ENCODE measurements at places on chromosomes 1 and 21.

DNA sequence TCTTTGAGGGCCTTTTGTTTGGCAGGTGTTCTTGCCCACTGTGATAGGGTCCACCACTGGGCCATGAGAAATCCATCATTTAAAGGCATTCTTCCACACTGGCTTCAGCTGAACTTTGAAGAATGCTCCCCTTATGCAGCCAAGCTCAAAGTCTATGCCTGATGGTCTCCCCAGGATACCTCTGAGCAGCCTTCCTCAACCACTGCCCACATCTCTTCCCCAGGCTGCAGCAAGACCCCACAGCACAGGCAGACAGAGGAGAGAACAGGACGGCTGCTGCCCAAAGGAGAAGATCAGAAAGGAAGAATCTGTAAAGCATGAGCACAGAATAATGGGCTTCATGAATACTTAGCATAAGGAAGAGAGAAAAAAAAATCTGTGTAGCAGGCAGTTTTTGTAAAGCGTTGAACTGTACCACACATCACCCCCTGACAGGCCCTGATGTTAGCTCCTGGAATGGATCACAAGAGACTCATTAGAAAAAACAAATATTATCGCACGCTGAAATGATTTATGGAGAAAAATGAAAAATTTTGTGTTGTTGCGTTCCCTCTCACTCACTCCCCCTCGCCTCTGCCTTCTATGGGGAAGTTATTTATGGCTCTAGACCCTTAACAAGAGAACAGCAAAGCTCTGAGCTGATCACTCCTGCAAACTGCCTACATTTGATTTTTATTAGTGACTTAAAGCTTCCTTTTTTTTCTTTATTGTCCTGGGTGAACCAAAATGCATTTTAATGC, 134.1 kb downstream of the TMEM53 start:
- peak; percentile 2 for DNase-seq
- no peak overlapping the region for H3K27ac ChIP-seq
- no peak overlapping the region for H3K4me3 ChIP-seq
- H3K27me3 ChIP-seq, result peaks cover 28% of the 10 kb centered on the region
- H3K4me1 ChIP-seq, result no peaks in the 10 kb centered on the region
- H3K36me3 ChIP-seq, result no peaks in the 10 kb centered on the region

- H3K27me3 ChIP-seq, result no peaks in the 10 kb centered on the region
- H3K4me3 ChIP-seq, result no peak overlapping the region
- no peak overlapping the region for H3K27ac ChIP-seq
Measured at GRCh38 chr1:209624558-209625549, 27.4 kb downstream of the LAMB3 start.

DNA sequence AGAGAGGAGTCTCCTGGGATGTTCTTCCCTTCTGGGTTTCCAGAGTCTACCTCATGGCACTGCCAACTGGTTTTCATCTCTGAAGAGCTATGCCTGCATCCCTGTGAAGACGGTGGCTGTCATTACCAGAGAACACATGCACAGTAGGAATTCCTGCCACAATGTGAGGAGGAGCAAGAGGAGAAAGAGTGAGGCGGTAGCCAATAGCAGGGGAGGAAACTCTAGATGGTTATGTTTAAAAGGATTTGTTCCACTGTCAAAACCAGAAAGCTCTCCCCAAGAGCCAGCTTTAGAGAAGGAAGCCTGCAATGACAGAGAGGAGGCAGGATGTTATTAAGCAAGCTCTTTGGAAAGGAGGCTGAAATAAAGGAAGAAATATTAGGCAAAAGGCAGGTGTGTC, 12.3 kb downstream of the LMX1A start:
- H3K4me1 ChIP-seq, result no peaks in the 10 kb centered on the region
- peaks cover 45% of the 10 kb centered on the region for H3K27me3 ChIP-seq
- H3K36me3 ChIP-seq, result no peaks in the 10 kb centered on the region

DNA sequence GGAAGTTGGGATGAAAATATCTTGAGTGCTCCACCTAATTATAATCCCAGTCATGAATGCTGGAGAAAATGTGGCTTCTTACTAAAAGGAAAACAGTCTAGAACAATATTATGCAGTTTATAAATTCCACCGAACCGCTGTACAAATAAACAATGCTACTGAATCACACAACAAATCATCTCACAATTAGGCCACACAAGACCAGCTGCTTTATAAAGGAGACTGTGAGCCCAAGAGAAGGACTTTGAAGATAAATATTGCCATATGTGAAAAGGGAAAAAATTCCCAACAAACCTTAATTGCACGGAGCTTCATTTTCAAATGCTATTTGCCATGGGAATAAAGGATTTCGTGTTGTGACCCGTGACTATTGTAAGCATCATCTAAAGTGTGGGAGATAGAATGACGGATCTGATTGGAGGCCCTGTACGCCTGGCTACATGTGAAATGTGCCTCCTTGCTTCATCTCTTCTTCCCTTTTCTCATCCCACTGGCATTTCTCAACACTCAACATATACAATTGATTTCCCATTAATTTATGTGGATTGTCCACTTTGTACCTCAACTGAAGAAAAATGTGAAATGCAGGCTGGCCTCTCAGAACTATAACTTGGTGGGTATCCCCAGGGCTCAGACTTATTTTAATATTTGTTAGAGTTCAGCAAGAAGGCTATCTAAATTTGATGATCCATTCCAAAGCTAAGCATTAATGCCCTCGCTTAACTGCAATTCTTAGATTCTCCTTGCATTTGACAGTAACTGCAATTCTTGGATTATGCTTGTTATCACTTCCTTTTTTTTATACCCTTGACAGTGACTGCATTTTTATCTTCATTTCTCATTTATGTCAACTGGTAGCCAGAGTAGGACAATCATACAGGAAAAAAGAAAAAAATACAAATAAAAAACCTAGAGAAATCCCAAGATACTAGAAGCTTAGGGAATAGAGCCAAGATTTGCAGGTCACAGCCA, 122.3 kb downstream of the TGFB2 start:
- no peaks in the 10 kb centered on the region for H3K36me3 ChIP-seq
- no peaks in the 10 kb centered on the region for H3K27me3 ChIP-seq
- no peak for DNase-seq
- peaks cover 15% of the 10 kb centered on the region for H3K4me1 ChIP-seq

DNA sequence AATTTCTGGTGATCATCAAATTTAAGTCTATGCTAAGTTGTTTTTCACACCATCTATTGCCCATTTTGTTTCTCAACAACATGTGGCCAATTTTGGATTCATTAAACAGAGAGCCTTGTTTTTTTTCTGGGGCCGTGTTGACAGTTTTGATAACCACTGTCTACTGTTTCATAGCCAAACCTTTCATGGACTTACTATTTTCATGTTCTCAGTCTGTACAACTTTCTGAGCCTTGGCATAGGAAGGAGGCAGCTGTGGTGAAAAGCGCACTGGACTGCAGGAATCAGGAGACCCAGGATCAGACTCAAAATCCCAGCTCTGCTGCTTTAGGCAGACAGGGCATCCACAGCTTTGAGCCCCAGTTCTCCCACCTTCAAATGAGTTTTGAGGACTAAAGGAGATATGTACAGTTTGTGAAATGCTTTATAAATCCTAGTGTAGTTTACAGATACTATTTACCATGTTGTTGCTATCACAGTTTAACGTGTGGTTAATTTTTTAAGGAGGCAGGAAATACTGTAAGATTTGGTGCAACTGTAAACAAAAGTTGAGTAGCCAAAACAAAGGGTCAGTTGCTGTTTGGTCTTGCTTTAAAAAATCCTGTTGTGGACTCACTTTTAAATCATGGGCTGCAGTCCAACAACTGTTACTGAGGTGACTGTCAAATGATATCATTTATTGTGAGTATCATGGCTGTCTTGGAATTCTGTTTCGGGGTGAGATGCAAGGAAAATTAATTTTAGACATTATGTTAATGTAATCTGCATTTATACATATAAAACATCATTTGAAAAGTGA, 2.9 kb downstream of the MACO1 start:
- H3K4me3 ChIP-seq, result no peak overlapping the region
- no peak for DNase-seq
- peaks cover 52% of the 10 kb centered on the region for H3K4me1 ChIP-seq

- H3K27me3 ChIP-seq, result peaks cover 3% of the 10 kb centered on the region
- no peak for DNase-seq
- no peak overlapping the region for H3K27ac ChIP-seq
- H3K36me3 ChIP-seq, result no peaks in the 10 kb centered on the region
- H3K4me1 ChIP-seq, result no peaks in the 10 kb centered on the region
- H3K4me3 ChIP-seq, result no peak overlapping the region
Measured at GRCh38 chr21:32249511-32250280, 29.2 kb downstream of the MIS18A start.

DNA sequence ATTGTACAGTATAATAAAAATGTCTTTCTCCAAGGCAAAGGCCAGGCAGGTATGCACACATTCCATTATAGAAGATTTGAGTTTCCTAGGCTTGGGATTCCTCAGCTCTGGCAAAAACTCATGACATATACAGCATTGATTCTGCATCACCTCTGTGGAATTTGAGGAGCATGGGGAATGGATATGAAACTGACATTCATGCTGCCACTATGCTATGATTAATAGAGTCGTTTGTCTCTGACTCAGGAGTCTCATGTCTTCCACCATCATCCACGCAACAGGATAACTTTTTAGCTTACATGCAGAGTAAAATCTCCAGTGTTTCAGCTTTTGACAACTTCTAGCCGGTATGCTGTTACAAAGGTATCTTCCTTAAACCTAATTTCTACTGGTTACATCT, 49.8 kb upstream of the ADORA3 start:
- H3K27ac ChIP-seq, result no peak overlapping the region
- no peaks in the 10 kb centered on the region for H3K27me3 ChIP-seq
- no peak for DNase-seq
- H3K36me3 ChIP-seq, result no peaks in the 10 kb centered on the region
- H3K4me1 ChIP-seq, result no peaks in the 10 kb centered on the region
- H3K4me3 ChIP-seq, result no peak overlapping the region

DNA sequence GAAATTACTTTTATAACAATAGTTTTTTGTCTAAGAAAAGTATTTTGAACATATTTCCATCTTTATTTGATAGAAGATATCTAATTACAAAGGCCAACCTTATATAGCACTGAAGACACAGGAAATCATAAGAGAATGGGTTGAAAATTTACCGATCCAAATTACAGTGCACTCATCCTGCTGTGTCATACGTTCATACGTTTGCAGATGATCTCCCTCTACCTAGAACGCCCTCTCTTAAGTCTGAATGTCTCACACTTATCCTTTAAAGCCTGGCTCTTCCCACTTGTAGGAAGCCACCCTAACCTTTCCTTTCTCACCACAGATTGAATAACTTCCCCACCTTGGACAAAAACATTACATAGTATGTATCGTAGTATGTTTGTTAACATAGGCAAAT, 9.3 kb downstream of the ASH1L start:
- no peak for DNase-seq
- H3K4me3 ChIP-seq, result no peak overlapping the region
- H3K36me3 ChIP-seq, result no peaks in the 10 kb centered on the region
- no peaks in the 10 kb centered on the region for H3K27me3 ChIP-seq
- H3K4me1 ChIP-seq, result peaks cover 17% of the 10 kb centered on the region

DNA sequence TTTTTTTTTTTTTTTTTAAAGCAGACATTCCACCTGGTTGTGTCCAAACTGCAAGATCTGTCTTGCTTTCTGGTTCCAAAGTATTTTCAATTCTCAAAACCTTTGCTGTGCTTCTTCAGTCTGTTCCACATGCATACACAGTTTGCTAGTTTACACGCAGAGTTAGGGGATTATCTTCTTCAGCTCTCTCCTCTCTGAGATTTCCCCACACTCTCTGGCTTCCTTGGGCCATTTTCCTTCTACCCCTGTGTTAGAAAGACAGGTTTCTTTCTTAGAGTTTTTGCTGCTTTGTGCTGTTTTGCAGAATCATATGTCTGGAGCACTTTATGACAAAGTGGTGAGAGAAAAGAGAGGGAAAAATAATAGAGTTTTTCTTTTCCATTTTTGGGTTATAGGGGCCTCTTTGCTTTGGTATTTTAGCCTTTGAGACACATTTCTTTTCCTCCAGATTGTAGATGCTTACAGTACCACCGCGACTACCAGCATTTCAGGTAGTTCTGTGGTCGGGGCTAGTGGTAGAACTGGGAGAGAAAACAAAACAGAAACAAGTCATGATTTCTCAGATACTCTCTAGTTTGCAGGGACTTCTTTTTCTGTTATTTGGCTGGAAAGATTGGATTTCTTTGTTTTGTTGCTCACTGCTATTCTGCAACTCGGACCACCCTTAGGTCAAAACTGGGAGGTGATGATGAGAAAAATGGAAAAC, 66.3 kb downstream of the RABGAP1L start:
- H3K27ac ChIP-seq, result no peak overlapping the region
- H3K36me3 ChIP-seq, result peaks cover 4% of the 10 kb centered on the region
- H3K27me3 ChIP-seq, result no peaks in the 10 kb centered on the region

DNA sequence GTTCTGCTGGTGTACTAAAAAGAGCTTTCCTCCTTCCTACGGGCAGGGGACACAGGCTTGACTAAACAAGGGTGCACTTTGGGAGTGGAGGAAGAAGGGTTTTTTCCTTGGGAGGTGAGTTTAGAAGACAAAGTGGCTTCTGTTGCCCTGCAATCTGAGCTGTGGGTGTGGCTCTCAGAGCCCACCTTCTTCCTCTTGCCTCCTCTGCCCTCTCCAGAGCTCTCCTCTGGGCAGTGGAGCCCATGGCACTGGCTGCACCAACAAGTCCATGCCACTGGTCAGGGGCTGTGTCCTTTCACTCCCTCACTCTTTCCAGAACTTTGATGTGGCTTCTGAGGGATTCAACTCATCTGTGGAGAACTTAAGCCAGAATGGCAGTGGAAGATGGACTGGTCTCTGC, 25.6 kb upstream of the PSMB2 start:
- H3K27me3 ChIP-seq, result peaks cover 11% of the 10 kb centered on the region
- no peak overlapping the region for H3K4me3 ChIP-seq
- H3K4me1 ChIP-seq, result no peaks in the 10 kb centered on the region

DNA sequence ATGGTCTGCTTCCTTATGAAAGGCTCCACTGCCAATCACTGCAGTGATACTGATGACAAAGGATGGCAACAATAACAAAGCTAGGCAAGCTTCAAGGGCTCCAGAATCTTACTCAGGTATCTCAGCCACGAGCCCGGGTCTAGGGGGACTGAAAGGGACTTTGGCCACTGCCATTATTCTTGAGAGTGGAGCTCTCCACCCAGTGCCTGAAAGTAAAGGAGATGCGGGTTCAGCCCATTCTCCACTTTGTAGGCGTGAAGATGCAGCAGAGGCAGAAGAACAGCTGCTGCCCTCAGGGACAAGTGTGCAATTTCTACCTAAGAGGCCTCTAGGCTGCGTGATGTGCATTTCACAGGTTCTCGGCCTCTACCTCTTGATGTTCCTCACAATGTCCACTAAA, 31.4 kb upstream of the SLAMF9 start:
- H3K27me3 ChIP-seq, result no peaks in the 10 kb centered on the region
- H3K4me3 ChIP-seq, result no peak overlapping the region
- no peak overlapping the region for H3K27ac ChIP-seq
- no peak for DNase-seq

GRCh38 chr1:55718758-55719671, 503.9 kb upstream of the USP24 start:
- no peak overlapping the region for H3K4me3 ChIP-seq
- no peaks in the 10 kb centered on the region for H3K27me3 ChIP-seq
- H3K36me3 ChIP-seq, result no peaks in the 10 kb centered on the region
- peak; percentile 84 for DNase-seq
- H3K27ac ChIP-seq, result peak overlapping the region; percentile 72
- H3K4me1 ChIP-seq, result peaks cover 12% of the 10 kb centered on the region

All from suprapubic skin (tissue), 4 donors.